ENCODE measurements at places on chromosomes 16 and 17.

DNA sequence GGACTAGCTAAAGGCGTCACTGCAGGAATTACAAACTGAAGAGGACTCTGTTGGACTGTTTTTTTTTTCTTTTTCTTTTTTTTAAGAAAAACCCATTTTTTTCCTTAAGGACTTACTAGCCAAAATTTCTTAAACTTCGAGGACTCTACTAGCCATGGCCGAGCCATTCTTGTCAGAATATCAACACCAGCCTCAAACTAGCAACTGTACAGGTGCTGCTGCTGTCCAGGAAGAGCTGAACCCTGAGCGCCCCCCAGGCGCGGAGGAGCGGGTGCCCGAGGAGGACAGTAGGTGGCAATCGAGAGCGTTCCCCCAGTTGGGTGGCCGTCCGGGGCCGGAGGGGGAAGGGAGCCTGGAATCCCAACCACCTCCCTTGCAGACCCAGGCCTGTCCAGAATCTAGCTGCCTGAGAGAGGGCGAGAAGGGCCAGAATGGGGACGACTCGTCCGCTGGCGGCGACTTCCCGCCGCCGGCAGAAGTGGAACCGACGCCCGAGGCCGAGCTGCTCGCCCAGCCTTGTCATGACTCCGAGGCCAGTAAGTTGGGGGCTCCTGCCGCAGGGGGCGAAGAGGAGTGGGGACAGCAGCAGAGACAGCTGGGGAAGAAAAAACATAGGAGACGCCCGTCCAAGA lies 878 bp downstream of the HEXIM1 start:
- DNase-seq = peak; percentile 83

- DNase-seq = no peak
These were observed 154.7 kb downstream of the KCNJ12 start for GRCh38 chr17:21530841-21531240.

- no peak for DNase-seq
These were observed 17.6 kb upstream of the CDH13 start for GRCh38 chr16:82609140-82609539.

GRCh38 chr17:76789235-76789788 lies 51.4 kb downstream of the MFSD11 start:
- no peak for DNase-seq

DNA sequence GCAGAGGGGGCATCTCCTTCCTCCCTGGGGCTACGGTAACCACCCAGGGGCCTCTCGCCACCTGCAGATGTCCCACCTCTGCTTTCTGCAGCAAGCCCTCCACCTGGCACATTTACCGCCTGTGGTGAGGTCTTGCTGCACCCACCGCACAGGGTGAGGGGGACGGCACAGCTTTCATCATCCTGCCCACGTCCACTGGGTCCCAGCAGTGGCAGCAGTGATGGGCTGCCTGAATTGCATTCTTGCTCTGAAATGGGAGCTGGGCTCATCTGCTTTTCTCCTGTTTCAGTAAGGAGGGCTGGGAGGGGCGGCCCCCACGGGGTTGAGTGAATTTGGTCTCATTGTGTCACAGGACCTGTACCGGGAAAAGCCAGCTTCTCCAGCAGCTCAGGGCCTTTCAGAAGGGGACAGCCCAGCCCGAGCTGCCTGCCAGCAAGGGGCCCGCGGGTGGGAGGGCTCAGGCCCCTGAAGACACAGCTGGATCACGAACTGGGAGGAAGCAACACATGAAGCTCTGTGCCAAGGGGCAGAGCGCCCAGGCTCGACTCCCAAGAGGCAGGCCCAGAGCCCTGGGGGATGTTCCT lies 12.7 kb downstream of the DNAAF8 start:
- no peak for DNase-seq

DNA sequence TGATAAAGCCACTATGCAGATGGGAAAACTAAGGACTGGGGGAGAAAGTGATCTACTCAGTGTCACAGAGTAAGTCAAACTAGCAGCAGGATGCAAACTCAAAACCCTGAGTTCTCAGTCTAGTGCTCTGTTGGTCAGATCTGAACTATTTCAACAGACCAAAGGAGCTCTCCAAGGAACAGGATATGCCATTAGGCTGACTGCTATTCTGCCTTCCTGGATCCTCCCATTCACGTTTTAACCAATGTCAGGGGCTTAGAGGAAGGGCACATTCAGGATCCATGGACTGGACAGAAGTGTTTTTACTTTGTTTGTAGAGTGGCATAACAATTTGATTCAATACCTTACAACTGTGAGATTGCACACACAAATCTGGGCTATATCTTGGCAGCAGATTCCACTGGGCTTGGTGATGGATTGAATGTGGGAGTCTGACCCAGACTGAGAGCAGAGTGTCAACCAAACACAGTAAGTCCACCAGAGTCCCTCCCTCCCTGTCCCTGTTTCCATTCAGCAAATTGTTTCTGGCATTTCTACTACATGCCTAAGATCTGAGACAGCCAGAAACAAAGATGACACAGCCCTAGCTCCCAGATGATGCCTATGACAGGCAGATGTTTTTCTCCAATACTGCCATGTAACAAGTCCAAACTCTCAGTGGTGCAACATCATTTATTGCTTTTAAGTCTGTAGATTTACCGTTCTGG lies 337.8 kb upstream of the CDH5 start:
- DNase-seq = peak; percentile 89

GRCh38 chr17:6473128-6473767 lies 29.0 kb downstream of the PIMREG start:
- peak; percentile 62 for DNase-seq

DNA sequence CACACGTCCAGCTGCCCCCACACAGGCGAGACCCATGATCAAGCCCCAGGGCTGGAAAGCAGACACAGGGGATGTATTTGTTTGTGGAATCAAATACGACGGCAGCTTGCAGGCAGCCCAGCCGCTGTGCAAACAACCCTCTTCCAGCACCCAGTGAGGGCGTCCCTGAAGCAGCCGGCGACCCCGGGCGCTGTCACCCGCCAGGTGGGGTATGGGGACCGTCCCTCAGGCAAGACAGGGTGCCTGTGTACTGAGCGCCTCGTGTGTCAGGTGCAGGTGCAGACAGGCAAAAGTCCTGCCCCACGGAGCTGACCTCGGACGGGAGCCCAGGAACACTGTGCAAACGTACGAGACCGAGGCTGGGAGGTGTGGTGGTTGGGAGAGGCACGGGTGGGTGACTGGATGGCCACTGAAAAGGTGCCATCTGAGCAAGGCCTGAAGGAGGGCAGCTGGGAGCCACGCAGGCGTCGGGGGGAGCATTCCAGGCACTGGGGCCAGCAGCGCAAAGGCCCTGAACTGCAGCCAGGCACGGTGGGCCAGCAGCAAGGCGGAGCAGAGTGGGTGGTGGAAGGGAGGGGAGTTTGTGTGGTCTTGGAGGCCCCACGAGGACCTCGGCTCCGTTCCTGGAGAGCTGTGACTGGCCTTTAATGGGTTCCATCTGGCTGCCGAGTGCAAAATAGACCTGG lies 48.5 kb downstream of the CBFA2T3 start:
- no peak for DNase-seq

GRCh38 chr17:57714665-57715180 lies 30.4 kb downstream of the CCDC182 start:
- DNase-seq = no peak

- no peak for DNase-seq
These were observed 173.4 kb downstream of the KIF2B start for GRCh38 chr17:53996131-53996530.

- DNase-seq = no peak
These were observed 49.4 kb upstream of the SREBF1 start for GRCh38 chr17:17886226-17886625.

GRCh38 chr17:18261146-18261515 lies 669 bp downstream of the MIEF2 start:
- DNase-seq = peak; percentile 9

- DNase-seq = no peak
These were observed 60.7 kb downstream of the ABCC6 start for GRCh38 chr16:16162591-16162990.
